ENCODE measurements at places on chromosomes 4 and X. TPM values are rescaled to one million over a fixed set of nuclear protein-coding genes. Genes with fewer than 3 reads are reported as not detected.
A peak's percentile ranks its signal among the peaks of the same experiment; 100 is the strongest.

GRCh38 chrX:15437724-15438123, 53.5 kb upstream of the VEGFD start:
- H3K4me1 ChIP-seq: no peaks in the 10 kb centered on the region
- no peak overlapping the region for H3K4me3 ChIP-seq
- no peak overlapping the region for H3K27ac ChIP-seq
- no peak for DNase-seq

GRCh38 chr4:113276464-113277170, 227.2 kb downstream of the ANK2 start:
- no peak overlapping the region for H3K4me3 ChIP-seq
- no peaks in the 10 kb centered on the region for H3K36me3 ChIP-seq
- peaks cover 29% of the 10 kb centered on the region for H3K27me3 ChIP-seq

- peak; percentile 82 for DNase-seq
- H3K4me3 ChIP-seq: peak overlapping the region; percentile 82
- peak overlapping the region; percentile 85 for H3K27ac ChIP-seq
- H3K27me3 ChIP-seq: no peaks in the 10 kb centered on the region
These were observed 137.3 kb upstream of the RPL34 start for GRCh38 chr4:108483079-108483478.

DNA sequence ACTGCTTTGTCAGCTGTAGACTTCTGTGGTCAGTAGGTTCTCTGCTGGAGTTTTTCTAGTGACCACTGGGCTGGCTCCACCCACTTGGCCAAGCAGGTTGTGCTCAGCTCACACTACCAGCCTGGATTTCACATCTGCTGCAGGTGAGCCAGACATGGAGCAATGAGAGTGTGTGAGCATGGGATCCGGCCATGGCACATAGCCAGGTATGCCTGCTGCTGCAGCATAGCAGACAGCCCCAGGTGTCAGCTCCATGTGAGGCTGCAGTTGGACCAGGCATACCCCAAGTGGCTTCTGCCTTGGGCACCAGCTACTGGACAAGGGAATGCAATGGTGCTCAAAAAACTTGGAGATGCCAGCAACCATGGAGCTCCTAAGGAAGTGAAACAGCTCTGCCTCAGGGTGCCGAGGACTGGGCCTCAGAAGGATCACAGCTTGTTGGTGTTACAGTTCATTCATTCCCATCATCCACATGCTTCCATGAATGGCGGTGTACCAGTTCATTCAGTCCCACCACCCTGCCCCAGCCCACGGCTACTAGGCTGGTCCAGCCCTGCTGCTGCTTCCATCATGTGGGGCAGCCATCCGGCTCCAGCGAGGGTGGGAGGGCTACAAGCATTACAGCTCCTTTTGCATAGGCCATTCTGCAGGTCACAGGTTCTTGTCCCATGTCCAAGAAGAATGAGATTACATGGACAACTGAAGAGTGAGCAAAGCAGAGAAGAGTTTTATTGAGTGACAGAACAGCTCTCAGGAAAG, 389.1 kb upstream of the PCDH7 start:
- H3K4me3 ChIP-seq: no peak overlapping the region
- H3K27me3 ChIP-seq: no peaks in the 10 kb centered on the region
- no peak for DNase-seq
- no peak overlapping the region for H3K27ac ChIP-seq
- H3K36me3 ChIP-seq: no peaks in the 10 kb centered on the region

DNA sequence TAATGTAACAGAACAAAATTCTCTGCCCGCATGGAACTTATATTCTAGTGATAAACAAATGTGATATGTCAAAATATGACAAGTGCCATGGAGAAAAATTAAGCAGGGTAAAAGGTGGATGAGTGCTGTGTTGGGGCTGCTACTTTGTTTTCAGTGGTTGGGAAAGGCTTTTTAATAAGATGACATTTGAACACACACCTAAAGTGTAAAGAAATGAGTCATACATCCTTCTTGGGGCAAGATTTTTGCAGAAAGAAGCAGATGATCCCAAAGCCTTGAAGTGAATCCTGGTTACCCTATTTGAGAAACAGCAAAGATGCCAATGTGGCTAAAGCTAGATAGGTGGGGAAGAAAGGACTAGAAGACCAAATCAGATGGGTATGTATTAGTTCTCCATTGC, 564.1 kb downstream of the INPP4B start:
- no peak overlapping the region for H3K4me3 ChIP-seq
- H3K27ac ChIP-seq: no peak overlapping the region
- no peaks in the 10 kb centered on the region for H3K27me3 ChIP-seq

- H3K27ac ChIP-seq: no peak overlapping the region
- H3K4me3 ChIP-seq: no peak overlapping the region
- H3K4me1 ChIP-seq: no peaks in the 10 kb centered on the region
- H3K36me3 ChIP-seq: no peaks in the 10 kb centered on the region
- no peaks in the 10 kb centered on the region for H3K27me3 ChIP-seq
- no peak for DNase-seq
These were observed 53.6 kb upstream of the MSX1 start for GRCh38 chr4:4805887-4806286.

The PNMA6A gene
- total RNA-seq: 0.70 TPM

DNA sequence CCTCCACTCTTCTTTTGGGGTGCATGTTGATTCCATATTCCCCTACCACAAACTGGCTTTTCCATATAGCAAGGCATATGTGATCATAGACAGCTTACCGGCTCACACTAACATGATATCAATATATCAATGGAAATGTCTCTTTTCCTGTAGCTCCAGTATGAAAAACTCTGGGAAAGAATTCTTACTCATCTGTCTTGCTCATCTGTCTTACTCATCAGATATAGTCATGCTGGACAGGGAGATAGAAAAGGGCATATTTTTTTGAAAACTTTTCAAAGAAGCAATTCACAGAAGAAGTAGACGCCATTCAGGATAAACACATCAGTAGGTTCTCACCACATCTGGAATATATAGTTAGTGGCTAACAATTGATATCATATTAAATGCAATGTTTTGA, 794.7 kb downstream of the RAB28 start:
- DNase-seq: no peak
- no peak overlapping the region for H3K4me3 ChIP-seq
- H3K4me1 ChIP-seq: no peaks in the 10 kb centered on the region
- H3K27ac ChIP-seq: no peak overlapping the region
- H3K36me3 ChIP-seq: no peaks in the 10 kb centered on the region

GRCh38 chrX:7088968-7089615, 58.4 kb upstream of the STS start:
- H3K36me3 ChIP-seq: peaks cover 5% of the 10 kb centered on the region
- peaks cover 32% of the 10 kb centered on the region for H3K4me1 ChIP-seq
- DNase-seq: peak; percentile 71
- peak overlapping the region; percentile 15 for H3K27ac ChIP-seq
- H3K4me3 ChIP-seq: no peak overlapping the region
